Cardiac ventricle fibroblast (primary cell): ENCODE measurements at places on chromosomes 2 and 18. TPM values are rescaled to one million over a fixed set of nuclear protein-coding genes. Genes with fewer than 3 reads are reported as not detected.

The IL36A gene
- total RNA-seq, result not detected in 2 replicates

The PARD6G gene
- 1.4 and 1.8 TPM in 2 replicates for total RNA-seq

The MALT1 gene
- 7.2 and 9.3 TPM in 2 replicates for total RNA-seq

The C1D gene
- 24.8 and 25.8 TPM in 2 replicates for total RNA-seq

The INPP5D gene
- 0.10 and 0.94 TPM in 2 replicates for total RNA-seq

The DNAH6 gene
- 0.10 TPM in 1 of 2 replicates, not detected in the other for total RNA-seq

The DPYSL5 gene
- total RNA-seq, result not detected in 2 replicates

The TP53I3 gene
- 25.2 and 26.0 TPM in 2 replicates for total RNA-seq

The EMILIN2 gene
- 16.3 and 20.6 TPM in 2 replicates for total RNA-seq

The MC4R gene
- not detected in 2 replicates for total RNA-seq

The NAT8 gene
- total RNA-seq, result not detected in 2 replicates

The IL37 gene
- total RNA-seq, result not detected in 2 replicates

The PFN4 gene
- 0.69 TPM in 1 of 2 replicates, not detected in the other for total RNA-seq

The ONECUT2 gene
- under 0.01 TPM in 1 of 2 replicates, not detected in the other for total RNA-seq

The CCDC102B gene
- 11.2 and 16.6 TPM in 2 replicates for total RNA-seq

The CNDP2 gene
- 53.1 and 69.1 TPM in 2 replicates for total RNA-seq

The PLEKHM3 gene
- total RNA-seq, result 6.1 and 8.4 TPM in 2 replicates
